ENCODE measurements at places on chromosomes 1 and 21.

GRCh38 chr1:230469271-230469670 is 43.1 kb upstream of the PGBD5 start:
- DNase-seq = no peak

GRCh38 chr21:39452207-39452969 is 618 bp downstream of the SH3BGR start:
- DNase-seq = no peak

DNA sequence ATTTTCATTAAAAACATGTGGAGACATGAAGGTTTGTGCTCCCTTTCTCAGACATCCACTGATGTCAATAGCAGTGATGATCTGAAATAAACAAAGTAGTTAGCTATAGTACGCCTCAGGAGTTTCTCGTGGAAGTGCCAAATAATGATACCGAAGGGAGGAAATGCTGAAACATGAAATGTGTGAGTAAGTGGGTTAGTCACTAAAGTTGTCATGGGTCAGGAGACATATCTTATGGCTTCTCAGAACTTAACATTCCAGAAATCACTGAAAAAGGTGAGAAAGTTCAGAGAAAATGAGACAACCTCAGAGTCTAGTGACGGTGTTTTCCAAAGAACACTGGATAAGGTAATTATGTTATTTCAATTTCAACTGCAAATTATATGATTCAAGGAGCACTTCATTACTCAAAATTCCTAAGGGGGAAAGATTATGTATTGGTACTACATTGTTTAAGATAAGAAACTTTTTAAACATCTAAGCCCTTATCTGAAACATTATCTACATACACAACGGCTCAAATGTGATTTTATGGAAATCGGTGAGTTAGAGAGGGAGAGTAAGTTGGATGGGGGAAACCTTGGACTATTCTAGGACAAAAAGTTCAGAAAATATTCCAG is 20.6 kb downstream of the NIBAN1 start:
- no peak for DNase-seq

DNA sequence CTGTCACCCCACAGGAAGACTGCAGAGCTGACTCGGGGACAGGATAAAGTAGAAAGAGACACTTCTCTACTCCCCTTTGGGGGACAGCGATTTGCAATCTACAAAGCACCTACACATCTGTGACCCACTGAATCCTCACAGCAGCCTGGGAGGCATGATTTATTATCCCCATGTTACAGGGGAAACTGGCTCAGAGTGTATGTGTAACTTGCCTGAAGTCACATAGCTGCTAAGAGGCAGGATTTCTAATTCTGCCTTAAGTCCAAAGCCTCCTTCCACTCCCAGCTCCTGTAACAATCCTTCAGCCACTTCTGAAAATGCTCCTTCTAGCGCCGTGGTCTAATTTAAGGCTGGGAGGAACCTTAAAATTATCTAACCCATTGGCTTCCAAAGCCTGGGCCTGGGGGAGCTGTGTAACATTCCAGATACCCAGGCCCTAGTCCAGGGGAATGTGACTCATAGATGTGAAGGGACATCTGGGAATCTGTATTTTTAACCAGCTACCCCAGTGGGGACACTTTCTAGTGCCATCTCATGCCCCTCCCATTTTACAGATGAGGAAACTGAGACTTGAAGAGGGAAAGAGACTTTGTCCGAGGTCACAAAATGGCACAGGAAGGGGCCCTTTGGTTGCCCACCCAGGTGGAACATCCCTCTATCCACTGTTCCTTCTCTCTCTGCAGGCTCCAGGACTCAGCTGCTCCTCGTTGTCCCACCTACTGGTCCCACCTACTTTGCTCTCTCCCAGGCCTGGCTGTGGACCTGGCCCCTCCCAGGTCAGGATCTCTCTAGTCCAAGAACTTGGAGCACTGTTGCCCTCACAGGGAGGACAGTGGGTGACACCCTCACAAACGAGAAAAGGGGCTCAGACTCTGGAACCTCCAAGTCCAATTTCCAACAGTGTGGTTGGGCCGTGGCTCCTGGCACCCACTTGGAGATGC is 48.9 kb downstream of the AHDC1 start:
- no peak for DNase-seq

DNA sequence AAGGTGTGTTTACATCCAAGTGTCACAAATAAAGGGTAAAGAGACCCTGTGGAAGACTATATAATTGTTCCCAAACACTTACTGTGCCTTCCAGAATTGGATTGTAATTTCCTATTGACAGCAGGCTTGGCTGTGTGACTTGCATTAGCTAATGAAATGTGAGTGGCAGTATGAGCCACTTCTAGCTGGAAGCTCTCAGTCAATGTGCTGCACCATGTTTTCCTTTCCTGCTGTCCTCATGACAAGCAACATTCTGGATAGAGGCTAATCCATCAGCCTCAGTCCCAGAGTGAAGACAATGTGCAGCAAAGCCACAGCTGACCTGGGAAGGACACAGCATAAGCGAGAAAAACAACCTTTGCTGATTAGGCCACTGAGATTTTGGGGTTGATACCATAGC is 5.9 kb upstream of the FOXJ3 start:
- no peak for DNase-seq

GRCh38 chr1:151949371-151950193 is 40.3 kb upstream of the THEM4 start:
- no peak for DNase-seq
